ENCODE measurements at places on chromosomes 12 and 14.

DNA sequence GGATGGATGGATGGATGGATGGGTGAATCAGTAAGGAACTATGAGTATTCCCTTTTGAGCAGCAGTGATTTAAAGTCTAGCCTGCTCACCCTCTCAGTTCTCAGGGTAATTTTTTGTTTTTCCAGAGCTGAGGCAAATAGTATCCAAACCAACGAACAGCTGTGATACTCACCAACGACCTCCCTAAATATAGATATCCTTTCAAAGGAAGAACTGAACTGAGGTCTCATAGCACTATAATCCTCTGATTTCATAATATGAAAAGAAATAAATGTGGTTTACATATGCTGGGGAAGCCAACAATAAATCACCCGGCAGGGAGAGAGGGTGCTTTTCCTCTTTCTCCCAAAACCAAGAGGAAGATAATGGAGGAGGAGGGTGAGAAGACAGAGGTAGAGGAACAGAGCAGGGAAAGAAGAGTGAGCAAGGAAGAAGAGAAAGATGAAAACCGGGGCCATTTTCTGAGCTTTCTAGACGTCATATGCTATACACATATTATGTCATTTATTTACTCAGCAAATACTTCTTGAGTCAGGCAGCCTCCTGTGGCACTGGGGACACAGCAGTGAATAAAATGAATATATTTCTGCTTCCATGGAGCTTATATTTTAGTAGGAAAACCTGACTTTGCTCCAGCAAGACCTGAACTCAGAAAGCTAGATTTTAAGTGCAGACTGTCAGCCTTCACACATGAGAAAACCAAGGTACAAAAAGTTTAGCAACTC is 710.7 kb upstream of the TBX3 start:
- no peak for DNase-seq

- DNase-seq = no peak
These were observed 83.5 kb downstream of the TTC7B start for GRCh38 chr14:90732718-90733117.

- no peak for DNase-seq
These were observed 20.1 kb downstream of the CPM start for GRCh38 chr12:68912916-68913315.

DNA sequence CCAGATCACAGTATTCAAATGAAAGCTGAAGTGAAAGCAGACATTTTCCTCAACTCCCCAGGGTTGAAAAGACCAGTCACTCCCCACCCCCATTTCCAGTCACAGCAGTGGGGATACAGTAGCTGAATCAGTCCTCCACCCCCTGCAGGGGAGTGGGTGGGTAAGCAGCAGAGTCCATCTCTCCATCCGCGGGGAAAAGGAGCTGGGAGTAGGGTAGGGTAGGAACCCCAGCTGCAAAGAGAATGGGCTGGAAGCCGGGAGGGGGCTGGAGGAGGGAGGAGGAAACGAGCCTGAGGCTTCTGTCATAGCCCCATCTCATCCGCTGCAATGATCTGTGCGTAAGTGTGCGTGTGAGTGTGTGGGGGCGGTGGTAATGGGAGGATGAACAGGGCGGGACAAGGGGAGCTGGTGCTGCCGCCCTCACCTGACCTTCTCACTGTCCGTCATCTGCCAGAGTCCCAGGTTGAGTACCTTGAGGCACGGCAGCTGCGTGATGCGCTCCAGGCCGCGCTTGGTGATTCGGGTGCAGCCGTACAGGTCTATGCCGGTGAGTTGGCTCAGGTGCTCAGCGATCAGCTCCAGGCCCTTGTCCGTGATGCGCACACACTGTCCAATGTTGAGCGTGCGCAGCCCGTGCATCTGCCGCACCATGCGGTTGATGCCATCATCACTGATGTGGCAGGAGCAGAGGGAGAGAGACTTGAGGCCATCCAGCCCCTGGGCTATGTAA is 1.8 kb downstream of the FBXL14 start:
- peak; percentile 25 for DNase-seq

GRCh38 chr14:105067140-105067968 is 2.1 kb upstream of the GPR132 start:
- DNase-seq = no peak

DNA sequence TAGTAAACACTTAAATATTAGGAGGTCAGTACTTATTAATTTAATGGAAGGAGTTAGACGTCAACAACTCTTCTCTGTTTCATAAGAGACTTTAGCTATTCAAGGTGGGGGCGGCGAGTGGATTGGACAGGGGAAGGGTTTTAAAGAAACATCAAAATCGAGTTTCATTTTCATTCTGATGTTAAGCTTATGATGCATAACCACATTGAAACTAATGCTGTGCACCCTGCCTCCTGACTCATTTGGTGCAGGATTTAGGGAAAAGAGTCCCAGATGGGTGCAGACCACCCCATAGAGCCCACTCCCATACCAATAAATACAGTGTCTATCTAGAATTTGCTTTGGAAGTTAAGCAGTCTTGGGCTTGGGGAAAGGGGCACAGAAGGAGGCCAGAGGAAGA is 7.4 kb downstream of the ZBTB39 start:
- DNase-seq = no peak

GRCh38 chr12:6959058-6959804 is 8.1 kb downstream of the PTPN6 start:
- no peak for DNase-seq

- no peak for DNase-seq
These were observed 1348.9 kb upstream of the FLRT2 start for GRCh38 chr14:84181072-84181471.

DNA sequence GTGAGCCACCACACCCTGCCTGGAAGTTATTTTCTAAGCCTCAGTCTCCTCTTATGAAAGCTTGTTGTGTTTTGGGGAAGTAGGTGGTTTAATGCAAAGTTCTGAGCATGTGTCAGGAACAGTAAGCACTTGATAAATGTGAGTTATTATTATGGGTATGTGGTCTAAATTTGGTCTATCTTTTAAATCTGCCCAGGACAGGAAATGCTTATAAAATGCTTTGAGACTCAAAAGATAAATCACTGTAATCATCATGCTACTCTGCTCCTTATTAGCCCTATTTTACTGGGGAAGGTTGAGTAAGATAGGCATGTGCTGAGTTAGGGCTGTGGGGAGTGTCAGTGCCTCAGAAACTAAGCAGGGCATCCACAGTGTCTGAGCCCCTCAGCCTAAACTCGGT is 13.1 kb upstream of the SRSF5 start:
- no peak for DNase-seq

Data from amygdala (tissue), 56 donors.